ENCODE measurements at places on chromosomes 11 and 22. TPM values are rescaled to one million over a fixed set of nuclear protein-coding genes. Genes with fewer than 3 reads are reported as not detected.

Gene CATSPERZ
- not detected for total RNA-seq

- DNase-seq = no peak
Observed at GRCh38 chr22:10778296-10778814, 4749.6 kb upstream of the OR11H1 start.

- DNase-seq = no peak
Observed at GRCh38 chr11:27972522-27973170, 135.3 kb downstream of the KIF18A start.

DNA sequence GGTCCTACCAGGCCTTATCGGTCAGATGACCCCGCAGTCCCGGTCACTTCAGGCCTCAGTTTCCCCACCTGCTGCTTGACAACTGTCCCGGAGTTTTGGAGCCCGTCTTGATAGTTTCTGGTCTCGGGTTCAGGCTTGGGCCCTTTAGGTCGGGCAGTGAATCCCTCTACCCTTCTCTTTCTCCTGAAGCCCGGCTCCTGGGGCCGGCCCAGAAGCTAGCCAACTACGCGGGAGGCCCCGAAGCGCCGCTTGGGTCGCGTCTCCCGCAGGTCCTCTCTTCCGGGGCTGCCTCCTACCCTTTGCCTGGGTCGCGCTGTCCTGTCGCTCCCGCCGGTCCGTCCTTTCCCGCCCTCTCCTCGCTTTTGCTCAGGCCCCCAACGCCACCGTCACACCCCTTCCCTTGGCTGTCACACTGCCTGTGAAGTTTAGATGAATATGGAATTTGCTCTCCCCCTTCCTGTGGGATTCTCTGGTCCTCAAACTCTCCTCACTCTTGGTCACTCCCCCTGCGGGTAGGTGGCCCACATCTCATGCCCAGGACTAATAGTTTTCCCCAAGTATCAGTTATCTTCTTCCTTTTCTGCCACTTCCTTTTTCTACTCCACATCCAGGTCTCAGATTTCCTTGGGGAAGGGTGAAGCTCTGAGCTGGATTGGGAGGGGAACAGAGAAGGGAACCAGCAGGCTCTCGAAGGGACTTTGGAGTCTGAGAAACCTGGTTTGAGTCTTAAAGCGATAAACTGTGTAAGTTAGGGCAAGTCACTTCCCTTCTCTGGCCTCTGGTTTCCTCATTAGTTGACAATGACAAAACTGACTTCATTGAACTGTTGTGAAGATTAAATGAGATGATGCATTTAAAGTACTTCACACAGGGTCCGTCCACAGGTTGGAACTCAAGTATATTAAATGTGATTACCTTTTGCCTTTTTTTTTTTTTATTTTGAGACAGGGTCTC is 790 bp downstream of the RAB1B start:
- DNase-seq = peak; percentile 55

DNA sequence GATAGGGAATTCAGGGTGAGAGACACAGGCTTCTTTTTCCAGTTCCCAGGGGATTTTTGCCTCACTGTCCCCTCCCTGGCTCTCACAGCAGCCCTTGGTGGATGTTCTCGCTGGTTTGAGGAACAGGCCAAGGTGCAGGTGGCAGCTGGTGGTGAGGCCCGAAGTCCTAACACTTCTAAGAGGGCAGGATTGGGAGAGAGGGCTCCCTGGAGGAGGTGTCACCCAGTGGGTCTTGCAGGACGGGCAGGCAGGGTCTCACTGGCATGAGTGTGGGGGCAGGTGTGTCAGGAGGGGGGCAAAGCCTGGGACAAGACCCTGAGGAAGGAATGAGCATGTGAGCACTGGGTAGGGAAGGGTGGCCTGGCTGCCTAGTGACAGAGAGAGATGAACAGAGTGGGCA is 9.2 kb downstream of the ADORA2A start:
- DNase-seq = no peak

Gene BARX2
- not detected for total RNA-seq

Data from CD4-positive, CD25-positive, alpha-beta regulatory T cell (primary cell).